DMS53 (cell line): ENCODE measurements at places on chromosomes 16 and 17.

DNA sequence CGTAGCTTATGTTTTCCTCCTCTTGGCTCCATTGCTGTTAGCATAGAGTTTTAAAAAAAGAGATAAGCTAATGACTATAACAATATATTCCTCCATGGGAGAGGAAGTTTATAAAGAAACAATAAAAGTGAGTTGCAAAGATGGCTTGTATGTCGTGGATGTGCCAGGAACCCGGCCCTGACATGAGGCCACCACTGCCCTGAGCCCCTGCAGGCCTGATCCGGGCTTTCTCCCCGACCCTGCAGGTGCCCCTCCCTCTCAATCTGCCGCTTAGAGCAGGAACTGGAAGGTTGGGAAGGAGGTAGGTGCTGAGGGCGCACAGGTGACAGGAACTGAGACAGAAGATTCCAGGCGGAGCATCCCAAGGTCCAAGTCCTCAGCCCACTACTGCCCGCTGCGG, 11.7 kb downstream of the PAM16 start:
- DNase-seq, result no peak

DNA sequence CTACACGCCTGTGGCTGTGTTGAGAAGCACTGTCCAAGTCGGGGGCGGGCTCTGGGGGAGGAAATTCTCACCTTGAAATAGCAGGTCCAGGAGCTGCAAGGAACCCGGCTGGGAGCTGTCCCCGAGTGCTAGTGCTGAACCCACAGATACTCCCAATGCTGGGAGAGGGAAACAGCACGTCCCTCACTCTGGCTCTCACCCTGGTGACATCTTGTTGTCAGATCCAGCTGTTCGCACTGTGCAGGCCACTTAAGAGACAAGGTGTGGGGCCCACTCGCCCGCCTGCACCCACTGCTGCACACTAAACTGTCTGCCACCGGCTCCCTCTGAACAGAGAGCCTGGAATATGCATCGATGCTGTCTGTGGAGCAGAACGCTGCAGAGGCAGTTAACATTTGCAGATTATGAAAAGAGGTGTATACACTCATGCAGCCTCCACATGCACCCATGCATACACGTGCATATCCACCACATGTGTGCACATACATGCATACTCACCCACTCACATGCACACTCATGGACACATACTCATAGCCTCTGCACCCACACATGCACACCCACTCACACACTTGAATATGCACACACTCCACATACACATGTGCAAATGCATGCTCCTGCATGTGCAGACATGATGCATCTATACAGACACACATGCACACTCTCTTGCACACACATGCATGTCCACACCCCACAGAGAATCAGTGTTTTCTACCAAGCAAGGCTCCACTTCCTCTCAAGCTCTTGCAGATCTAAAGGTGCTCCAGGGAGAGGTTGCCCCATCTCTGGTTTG, 42.0 kb downstream of the MGAT5B start:
- DNase-seq, result peak; percentile 41

GRCh38 chr16:31072540-31073141, 1.4 kb downstream of the ZNF668 start:
- peak; percentile 47 for DNase-seq

DNA sequence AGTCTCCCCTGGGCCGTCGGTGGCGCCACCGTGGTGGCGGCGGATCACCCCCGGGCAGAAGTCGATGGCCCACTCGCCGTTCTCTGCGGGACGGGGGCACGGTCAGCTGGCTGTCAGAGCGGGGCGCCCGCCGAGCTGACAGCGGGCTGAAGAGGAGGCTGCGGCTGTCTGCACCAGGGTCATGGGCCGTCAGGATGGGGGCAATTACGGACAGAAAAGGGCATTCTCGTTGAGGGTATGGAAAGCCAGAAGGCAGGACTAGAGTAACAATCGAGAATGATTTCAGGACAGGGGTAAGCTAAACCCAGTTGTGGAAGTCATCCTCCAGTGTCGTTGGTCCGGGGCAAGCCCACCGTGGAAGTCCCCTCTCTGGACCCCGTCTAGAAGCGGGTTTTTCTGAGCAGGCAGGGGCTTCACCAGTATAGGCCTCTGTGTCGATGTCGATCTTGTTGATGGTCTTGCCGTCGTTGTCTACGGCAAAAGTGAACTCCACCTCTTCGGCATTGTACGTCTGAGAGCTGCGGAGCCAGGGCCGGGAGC, 1.7 kb downstream of the CHRNE start:
- no peak for DNase-seq

- peak; percentile 98 for DNase-seq
Observed at GRCh38 chr17:74408815-74409214, 23.1 kb upstream of the GPRC5C start.

GRCh38 chr17:31527606-31528005, 136.1 kb downstream of the RAB11FIP4 start:
- no peak for DNase-seq
